ENCODE measurements at places on chromosomes 5 and 9.

DNA sequence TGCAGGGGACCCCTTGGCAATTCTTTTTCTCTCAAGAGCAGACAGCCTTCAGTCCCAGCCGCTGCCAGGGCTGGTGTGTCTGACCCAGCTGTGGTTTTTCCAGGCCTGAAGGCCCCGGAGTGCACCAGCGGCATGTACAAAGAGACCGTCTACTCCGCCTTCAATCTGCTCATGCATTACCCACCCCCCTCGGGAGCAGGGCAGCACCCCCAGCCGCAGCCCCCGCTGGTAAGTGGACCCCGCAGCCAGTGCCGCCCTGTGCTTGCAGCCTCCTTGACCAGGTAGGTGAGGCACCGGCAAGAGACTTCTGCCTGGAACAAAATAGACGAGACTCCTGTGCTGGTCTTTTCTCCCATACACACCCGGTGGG lies 1.3 kb downstream of the TCF7 start:
- no peak for DNase-seq

- peak; percentile 71 for DNase-seq
Measured at GRCh38 chr5:125696762-125697161, 726.4 kb upstream of the GRAMD2B start.

GRCh38 chr9:124214596-124215367 lies 43.0 kb upstream of the NEK6 start:
- DNase-seq = no peak

DNA sequence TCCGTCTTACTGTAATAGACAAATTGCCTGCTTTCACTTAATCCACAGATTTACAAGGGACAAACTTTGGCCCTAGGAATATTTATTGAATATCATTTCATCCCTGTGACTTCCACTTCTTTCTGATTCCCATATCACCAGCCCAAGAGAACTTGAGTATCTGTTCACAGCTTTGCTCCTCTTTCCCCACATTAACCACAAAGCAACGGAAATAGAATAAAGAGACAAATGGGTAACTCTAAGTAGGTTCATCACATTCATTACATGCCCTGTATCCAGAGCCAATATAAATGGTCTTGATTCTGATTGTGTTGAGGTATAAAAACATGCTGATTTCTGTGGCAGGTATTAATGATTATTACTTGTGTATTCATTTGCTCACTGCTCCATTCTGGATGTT lies 41.9 kb downstream of the TMEM252 start:
- DNase-seq = no peak

- DNase-seq = no peak
Measured at GRCh38 chr5:144017119-144017518, 153.3 kb downstream of the YIPF5 start.

DNA sequence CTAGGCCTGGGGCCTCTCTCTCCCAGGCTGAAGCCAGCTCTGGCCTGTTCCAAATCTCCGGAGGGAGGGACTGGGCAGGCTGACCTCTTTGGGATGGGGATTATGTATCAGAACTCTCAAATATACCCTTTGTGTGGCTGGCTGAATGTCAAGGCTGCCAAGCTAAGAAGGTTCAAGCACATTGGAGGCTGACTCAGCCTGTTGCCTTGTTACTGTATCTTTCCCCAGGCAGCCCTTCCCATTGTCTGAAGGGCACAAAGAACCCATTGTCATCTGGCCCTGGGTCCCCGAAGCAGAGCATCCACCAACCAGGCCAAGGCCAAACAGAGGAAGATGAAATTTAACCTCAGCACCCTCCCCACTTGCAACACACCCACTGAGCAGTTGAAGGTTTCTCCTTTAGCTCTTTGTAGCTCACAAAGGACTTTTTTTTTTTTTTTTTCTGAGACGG lies 7.3 kb upstream of the SPARC start:
- no peak for DNase-seq

- DNase-seq = no peak
Measured at GRCh38 chr5:161414896-161415295, 131.6 kb downstream of the GABRB2 start.

GRCh38 chr9:93662952-93663572 lies 86.7 kb downstream of the PHF2 start:
- DNase-seq = no peak

DNA sequence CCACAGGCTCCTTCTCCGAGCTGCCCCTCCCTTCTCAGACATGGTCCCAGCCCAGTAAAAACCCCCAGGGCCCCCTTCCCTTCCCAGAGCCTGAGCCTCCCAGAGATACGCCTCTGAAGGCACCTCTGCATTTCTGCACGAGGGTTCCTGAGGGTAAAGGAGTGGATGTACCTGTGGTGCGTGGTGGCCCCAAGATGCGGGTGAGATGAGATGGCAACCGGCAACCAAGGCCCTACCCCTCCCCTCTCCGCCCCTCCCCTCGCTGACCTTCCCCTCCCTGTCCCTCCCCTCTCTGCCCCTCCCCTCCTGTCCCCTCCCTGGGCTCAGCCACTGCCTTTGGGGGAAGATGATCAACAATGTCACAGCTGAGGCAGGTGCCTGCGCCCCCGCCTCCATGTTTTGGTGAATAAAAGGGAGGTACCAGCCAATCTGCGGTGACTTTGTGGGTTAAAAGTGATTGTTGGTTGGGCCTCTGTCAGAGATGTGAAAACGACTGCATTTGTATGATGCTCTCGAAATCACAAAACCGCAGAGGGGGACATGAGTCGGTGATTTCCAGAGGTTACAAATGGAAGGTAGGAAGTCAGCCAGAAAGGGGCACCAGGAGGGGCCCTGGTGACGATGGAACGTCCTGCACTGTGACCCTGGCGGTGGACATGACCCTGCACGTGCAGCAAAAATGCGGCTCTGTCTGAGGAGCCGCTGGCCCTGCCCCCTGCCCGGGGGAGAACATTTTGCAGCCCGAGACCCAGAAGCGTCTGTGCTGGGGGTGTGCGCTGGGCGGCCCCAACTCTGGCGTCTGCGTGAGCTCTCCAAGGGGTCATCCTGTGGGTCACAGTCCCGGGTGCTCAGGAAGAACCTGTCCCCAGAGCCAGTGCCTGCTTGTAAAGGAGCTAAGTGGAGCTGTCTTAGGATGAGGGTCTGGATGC lies 3.7 kb downstream of the LCN9 start:
- DNase-seq = no peak

GRCh38 chr9:37324691-37325490 lies 97.6 kb upstream of the GRHPR start:
- no peak for DNase-seq

GRCh38 chr5:36875051-36875789 lies 1.3 kb upstream of the NIPBL start:
- no peak for DNase-seq

DNA sequence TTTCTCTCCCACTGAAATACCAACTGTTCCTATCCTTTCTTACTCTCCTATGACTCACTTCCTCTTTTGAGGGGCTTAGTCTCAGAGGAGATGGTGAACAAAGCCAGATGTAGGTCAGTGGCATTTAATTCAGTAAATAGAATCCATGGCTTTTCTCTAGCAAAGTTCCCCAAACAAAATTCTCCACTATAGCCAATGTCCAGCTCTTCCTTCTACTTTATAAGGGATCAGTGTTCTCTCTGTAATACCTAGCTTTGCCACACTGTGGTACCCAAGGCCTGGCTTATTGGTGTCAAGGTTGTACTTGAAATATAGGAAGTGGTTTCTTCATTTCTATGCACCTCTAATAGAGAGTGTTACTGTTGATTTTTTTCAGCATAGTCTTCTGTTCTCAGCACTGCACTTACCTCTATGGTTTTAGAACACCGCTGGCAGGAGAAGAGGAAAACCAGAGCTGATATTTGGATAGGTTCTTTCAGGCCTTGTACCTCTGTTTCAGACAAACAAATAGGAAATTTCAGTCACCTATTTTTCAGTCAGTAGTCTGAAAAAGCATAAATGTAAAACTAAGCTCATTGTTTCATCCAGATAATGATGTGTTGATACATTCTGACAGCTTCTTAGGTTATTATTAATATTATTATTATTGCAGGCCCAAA lies 40.6 kb upstream of the ITGA2 start:
- DNase-seq = peak; percentile 63

DNA sequence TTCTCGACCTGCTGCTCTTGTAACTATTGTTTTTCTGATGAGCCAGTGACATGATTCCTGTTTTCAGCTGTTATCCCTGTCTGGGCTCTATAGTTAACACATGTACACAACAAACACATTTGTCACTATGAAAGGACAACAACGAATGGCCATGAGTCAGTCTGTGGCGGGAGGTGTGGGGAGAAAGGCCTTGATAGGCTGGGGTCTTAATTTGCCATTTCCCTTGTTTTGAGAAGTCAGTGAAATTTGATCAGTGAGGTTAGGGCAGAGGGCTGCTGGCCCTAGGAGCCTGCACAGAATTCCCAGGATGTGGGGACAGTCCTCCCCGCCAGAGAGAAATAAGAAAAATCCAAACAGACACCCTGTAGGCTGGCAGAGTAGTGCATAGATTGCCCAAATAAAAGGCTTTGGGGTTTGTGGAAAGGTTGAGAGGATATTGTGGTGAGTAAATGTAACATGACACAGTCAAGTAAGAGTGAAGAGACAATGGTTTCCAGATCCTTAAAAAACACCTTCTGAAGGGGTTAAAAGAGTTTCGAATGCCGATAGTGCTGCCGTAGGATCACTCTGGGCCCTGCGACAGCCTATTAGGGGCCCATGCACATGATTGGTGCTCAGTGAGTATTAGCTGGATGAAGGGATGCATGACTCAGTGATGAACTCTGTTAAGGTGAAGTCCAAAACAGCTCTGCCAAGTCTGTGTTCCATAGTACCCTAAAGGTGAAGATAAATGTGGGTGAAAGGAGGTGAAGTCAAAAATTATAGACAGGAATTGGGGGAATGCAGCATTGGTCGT lies 110.9 kb upstream of the PRRC1 start:
- DNase-seq = no peak

- no peak for DNase-seq
Measured at GRCh38 chr5:78326930-78327329, 32.4 kb upstream of the AP3B1 start.

DNA sequence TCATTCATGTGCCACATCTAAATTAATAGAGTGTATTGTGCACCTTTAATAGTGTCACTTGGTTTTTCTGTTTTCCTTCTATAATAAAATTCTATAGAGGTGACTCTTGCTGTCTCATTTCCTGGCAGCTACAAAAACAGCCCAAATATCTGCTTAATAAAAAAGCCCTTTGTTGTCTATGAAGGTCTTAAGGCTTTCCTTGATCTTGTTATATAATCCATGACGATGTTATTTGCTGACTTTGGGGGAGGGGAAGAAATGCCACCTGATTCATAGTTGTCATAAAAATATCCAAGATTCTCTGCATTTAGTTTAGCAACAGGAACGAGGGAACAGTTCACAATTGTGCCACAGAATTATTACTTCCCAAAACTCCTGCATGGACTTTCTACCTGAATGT lies 31.3 kb downstream of the CPEB4 start:
- no peak for DNase-seq

DNA sequence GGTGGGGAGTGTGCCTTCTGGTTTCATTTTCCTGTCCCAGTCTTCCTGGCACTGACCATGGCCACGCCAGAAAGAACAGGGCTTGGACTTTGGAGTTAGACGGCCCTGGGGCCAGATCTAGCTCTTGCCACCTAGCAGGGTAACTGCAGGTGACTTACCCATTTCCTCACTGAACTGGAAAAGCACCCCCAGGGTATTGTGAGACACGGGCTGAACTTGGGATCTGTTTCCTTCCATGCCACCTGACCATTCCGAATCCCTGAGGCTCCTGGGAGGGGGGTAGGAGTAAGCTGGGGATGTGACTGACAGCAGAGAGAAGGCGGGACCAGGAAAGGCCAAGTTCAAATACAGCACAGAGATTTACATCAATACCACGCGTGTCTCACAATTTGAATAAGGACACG lies 9.4 kb downstream of the HNRNPAB start:
- DNase-seq = no peak

DNA sequence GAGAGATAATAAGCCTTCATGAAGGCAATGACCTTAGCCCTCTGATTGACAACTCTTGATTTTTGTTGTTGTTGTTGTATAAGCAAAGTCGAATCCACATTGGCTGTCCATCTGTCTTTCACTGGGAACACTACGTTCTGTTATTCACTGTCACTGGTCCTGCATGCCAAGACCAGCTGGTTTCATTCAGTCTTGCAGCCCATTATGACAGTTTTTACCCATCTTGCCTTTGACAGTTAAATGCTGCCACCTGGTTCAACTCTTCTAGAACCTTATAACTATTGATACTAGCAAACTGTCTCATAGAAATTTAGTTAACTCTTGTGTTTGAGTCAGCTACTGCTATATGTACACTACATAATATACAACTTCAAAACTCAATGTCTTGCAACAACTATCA lies 382.3 kb upstream of the CDH10 start:
- DNase-seq = no peak

GRCh38 chr9:109766351-109766750 lies 13.6 kb upstream of the PALM2AKAP2 start:
- peak; percentile 67 for DNase-seq

GRCh38 chr5:115571441-115571878 lies 26.9 kb upstream of the FEM1C start:
- no peak for DNase-seq

DNA sequence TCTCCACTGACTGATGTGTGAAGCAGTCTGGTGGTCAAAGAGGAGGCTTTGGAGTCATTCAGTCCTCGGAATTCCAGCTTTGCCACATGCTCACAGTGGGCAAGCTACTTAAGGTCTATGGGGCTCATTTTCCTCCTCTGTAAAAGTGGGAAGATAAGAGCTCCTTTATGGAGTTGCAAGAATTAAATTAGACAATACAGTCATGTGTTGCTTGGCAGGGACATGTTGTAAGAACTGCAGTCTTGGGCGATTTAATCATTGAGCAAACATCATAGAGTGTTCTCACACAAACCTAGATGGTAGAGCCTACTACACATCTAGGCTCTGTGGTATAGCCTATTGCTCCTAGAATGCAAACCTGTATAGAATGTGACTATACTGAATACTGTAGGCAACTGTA lies 253.9 kb downstream of the SH3GL2 start:
- DNase-seq = no peak

GRCh38 chr5:124239572-124239971 lies 506.9 kb downstream of the ZNF608 start:
- DNase-seq = no peak

DNA sequence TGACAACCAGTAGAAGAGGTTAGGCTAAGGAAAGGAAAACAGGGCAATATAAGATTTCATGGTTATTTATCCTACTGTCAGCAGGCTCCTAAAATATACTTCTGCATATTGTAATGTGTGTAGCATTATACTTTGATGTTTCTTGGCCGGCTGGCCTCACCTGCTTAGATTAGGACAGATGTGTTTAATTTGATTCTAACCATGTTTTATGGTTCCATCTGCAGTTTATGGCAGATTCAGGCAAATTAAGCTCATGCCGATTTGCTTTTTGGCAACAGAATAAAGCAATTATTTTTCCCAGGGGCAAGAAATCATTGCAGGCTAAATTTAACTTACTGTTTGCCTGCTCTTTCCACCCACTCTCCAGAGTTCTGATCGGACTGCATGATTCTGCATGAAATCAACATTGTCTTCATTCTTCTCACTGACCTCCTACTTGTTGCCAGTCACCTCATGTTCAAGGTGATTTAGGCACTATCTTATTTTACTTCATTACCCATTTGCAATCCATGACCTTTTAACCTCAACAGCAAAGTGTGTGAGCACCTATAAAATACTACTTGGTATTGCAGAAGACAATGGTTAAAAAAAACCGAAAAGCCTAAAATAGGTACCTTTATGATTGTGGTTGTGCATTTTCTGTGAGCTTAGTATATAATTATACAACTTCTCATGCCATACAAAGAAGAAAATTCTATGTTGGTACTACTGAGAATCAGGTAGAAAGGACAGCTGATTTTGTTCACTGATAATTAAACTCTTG lies 125.2 kb downstream of the EDIL3 start:
- DNase-seq = no peak

All from non-pigmented ciliary epithelial cell (primary cell).